NCI-H446 (cell line): ENCODE measurements at places on chromosomes 1 and 21.
A peak's percentile ranks its signal among the peaks of the same experiment; 100 is the strongest.

GRCh38 chr21:42367367-42368165 lies 1.2 kb upstream of the TFF1 start:
- DNase-seq = no peak

GRCh38 chr1:28259934-28260802 lies 850 bp downstream of the SESN2 start:
- no peak for DNase-seq

- no peak for DNase-seq
These were observed 160.2 kb downstream of the DHRS3 start for GRCh38 chr1:12457771-12458170.

DNA sequence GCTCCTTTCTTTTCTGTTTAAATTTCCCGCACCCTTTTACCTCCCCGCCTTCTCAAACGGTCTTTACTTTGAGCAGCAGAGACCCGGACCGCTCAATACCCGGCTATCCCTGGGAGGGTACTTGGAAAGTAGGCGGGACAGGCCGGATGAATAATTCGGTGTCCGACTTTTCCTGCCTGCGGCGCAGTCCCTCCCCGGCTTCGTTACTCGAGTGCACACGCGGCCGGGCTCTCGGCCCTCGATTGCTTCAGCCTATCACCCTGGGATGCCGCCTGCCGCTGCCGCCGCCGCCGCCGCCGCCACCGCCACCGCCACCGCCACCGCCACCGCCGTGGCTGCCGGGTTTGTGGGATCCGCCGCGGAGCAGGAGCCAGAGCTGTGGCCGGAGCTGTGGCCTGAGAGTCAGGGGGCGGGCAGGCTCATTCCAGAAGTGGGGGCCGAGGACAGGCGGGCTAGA lies 382 bp upstream of the RASAL2 start:
- DNase-seq = peak; percentile 98

GRCh38 chr1:225767634-225768540 lies 9.7 kb upstream of the SRP9 start:
- peak; percentile 92 for DNase-seq

GRCh38 chr1:155057788-155058211 lies 5.7 kb upstream of the EFNA4 start:
- DNase-seq = no peak

GRCh38 chr21:32372755-32373154 lies 20.1 kb downstream of the URB1 start:
- no peak for DNase-seq

- no peak for DNase-seq
These were observed 48.8 kb downstream of the CLSTN1 start for GRCh38 chr1:9774712-9775679.

GRCh38 chr1:161200992-161201835 lies 953 bp upstream of the NDUFS2 start:
- peak; percentile 29 for DNase-seq

DNA sequence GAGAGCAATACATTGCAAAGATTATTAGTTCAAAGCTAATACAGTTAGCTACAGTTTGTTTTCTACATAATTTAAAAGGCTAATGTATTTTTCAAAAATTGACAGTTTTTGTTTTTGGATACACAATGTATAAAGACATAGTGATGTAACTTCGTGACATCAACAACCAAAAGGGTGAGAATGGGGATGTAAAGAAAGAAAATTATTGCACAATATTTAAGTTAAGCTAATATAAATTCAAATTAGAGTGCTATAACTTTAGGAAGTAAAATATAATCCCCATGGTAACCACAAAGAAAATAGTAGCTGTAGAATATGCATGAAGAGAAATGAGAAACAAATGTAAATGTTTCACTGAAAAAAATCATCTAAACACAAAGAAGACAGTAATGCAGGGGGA lies 334.4 kb upstream of the DEPDC1 start:
- no peak for DNase-seq

DNA sequence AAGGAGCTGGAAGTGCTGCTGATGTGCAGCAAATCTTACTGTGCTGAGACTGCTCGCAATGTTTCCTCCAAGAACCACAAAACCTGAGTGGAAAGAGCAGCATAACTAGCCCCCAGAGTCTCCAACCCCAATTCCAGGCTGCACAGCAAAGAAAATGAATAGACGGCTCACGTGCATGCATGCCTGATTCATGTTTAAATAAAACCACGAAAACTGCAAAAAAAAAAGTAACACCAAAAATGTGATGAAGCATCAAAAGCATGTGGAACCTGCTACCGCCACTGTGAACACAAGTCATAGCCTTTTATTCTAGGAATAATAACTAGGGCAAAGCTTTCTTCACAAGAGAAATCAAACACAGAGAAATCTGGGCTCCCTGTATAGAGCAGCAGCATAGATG lies 9.6 kb upstream of the TRNP1 start:
- no peak for DNase-seq

DNA sequence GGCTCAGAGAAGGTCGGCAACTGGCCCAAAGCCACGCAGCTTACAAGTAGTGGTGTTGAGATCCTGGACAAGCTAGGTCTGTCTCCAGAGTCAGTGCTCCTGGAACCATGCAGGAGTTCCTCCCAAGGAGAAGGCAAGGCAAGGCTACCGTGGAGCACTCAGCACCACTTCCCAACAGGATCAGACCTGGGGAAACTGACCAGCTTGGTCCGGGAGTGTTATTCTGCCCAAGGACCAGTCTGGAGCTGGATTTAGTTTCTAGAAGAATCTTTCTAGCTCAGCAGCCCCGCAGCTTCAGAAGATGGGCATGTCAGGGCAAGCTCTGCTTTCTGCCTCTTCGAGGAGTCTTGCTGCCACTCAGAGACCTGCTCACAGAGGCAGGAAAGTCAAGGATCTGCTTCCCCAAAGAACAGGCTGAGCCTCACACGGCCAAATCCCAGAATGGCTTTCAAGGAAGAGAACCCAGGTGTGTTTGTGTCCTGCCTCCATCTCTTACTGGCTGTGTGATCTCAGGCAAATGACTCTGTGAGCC lies 302.8 kb downstream of the MATN1 start:
- no peak for DNase-seq

- DNase-seq = peak; percentile 47
These were observed 340.4 kb downstream of the USP25 start for GRCh38 chr21:16070207-16070651.

- no peak for DNase-seq
These were observed 73.7 kb downstream of the LAMC1 start for GRCh38 chr1:183096894-183097293.

- DNase-seq = no peak
These were observed 8.7 kb downstream of the RNF223 start for GRCh38 chr1:1065265-1065939.

DNA sequence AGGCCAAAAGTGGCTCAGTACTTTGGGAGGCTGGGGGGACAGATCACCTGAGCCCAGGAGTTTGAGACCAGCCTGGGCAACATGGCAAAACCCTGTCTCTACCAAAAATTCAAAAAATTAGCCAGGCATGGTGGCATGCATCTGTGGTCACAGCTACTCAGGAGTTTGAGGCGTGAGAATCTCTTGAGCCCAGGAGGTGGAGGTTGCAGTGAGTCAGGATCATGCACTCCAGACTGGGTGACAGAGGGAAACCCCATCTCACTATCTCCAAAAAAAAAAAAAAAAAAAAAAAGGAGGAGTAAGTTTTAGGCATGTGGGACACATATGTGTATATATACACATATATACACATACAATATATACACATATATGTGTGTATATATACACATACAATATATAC lies 165.3 kb upstream of the DPYD start:
- no peak for DNase-seq

GRCh38 chr1:78005755-78006154 lies 1.0 kb downstream of the DNAJB4 start:
- peak; percentile 85 for DNase-seq

DNA sequence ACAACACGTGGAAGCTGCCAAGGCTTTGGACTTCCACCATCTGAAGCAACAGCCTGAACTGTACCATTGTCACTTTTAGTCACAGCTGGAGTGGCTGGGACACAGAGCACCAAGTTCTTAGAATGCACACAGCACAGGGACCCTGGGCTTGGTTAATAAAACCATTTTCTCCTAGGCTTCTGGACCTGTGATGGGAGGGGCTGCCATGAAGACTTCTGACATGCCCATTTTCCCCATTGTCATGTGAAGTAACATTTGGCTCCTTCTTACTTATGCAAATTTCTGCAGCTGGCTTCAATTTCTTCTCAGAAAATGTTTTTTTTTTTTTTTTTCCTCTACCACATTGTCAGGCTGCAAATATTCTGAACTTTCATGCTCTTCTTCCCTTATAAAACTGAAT lies 138.6 kb upstream of the BRINP3 start:
- DNase-seq = no peak

- no peak for DNase-seq
These were observed 41.3 kb downstream of the ARID4B start for GRCh38 chr1:235286667-235287066.

DNA sequence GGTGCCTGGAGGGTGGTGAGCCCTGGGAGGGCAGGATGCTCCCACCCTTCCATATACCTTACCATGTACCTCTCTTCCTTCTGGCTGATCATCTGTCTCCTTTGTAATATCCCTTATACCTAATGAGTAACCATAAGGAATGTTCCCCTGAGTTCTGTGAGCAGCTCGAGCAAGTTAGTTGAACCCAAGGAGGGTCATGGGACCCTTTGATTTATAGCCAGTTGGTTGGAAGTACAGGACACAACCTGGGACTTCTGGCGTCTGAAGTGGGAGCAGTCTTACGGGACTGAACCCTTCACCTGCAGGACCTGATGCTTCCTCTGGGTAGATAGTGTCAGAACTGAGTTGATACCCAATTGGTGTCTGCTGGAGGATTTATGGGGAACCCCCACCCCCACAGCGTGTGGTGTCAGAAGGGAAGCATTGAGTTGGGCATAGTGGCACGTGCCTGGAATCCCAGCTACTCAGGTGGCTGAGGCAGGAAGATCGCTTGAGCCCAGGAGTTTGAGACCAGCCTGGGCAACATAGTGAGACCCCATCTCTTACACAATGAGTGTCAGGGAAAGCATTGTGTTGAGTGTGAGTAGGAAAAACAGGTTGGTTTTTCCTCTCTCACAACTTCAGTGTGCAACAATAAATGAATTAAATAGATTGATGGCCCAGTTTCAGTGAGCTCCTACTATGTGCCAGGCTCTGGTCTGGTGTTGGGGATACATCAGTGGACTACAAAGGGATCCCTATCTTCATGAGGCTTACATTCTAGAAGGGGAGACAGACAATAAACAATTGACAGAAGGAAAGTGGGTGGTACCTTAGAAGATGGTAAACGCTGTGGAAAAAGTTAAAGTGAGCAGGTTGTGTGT lies 16.0 kb downstream of the DNAJC16 start:
- DNase-seq = no peak

GRCh38 chr1:207925210-207925609 lies 14.3 kb upstream of the CD34 start:
- no peak for DNase-seq

DNA sequence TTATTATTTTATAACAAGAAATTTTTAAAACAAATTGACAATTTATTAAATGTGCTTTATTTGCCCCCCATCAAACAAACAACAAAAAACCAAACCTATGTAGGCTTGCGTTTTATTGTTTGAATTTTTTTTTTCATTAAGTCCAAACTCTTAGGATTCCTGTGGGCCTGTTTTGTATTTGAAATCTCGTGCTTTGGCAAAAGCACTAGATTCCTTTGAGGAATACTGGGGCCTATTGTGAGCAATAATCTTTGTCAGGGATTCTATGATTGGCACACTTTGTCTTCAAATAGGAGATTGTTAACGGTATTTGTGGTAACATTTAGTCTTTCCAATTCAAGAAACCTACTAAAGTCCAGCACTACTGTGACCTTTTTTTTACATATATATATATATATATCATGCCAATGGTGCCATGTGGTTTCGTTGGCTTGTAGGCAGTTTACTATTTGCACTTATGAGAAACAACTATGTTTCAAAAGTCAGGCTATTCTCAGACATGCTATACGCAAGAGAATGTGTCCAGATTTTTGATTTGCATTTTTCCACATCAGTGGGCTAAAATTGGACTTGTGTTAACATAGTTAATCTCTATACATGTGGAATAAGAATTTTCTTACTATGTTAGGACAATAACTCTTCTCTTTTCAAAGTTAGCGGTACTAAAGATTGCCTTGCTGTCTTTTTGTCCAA lies 70.4 kb upstream of the GREM2 start:
- DNase-seq = no peak

DNA sequence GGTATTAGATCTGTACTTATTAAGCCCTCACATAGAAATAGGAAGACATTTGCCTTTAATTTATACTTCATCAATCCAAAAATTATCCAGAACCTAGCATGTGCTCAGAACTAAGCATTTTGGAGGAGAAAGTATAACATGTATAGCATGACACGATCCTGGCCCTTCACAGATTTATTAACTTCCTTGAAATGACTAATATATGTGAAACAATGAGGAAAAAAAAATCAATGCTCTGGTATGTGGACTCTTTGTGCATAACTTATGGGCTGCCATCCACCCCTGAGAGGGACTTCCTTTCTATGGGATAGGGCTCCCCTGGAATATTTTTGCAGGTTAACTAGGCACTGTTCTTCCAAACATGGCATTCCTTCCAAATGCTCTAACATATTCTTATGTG lies 36.6 kb downstream of the CCDC185 start:
- DNase-seq = no peak

DNA sequence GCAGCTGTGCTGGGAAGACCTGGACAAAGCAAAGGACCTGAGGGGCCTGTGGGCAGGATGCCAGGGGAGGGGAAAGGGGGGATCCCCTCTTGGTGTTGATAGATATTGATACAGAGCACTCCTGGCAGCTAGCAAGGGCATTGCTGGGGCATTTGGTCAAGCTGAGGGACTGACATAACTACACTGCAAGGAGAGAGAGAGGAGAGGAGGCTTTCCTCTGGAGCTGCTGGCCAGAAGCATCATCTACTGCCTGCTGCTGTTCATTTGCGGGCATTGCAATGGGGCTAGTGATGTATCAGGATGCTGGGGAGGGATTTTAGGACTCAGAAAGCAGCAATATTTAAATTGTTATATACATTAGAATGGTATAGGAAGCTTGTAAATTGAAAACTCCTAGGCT lies 142.0 kb downstream of the ZNF648 start:
- no peak for DNase-seq

DNA sequence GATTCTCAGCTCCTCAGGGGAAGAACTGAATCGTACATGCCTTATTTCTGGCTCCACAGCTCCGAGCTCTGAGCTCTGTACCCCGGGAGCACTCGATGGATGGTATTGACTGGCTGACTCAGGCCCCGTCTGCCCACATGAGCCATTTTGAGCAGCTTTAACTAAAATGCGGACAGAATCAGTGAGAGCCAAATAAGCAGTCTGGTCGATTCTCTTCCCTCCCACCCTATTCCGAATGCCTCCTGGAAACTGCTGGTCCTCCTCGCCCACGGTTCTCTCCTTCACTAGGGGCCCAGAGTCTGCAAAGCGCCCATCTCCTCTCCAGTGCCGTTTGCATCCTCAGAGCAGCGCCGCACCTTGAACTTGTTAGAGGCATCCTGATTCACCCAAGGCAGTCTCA lies 125.9 kb upstream of the IRF2BP2 start:
- DNase-seq = no peak
